ENCODE measurements at places on chromosomes 7 and 10. TPM values are rescaled to one million over a fixed set of nuclear protein-coding genes. Genes with fewer than 3 reads are reported as not detected.

The FGF8 gene
- not detected for total RNA-seq

The NPFFR1 gene
- 0.04 TPM for total RNA-seq

The AP1S1 gene
- 155 TPM for total RNA-seq

The PTPRN2 gene
- 2.4 TPM for total RNA-seq

The ADAM22 gene
- 1.4 TPM for total RNA-seq

The STEAP4 gene
- total RNA-seq, result 2.3 TPM

The UCN3 gene
- total RNA-seq, result not detected

The SEMA3C gene
- total RNA-seq, result 84.8 TPM

The CACNA2D1 gene
- 5.9 TPM for total RNA-seq

The AEBP1 gene
- 81.1 TPM for total RNA-seq

The CYP2C19 gene
- not detected for total RNA-seq

The CAV2 gene
- total RNA-seq, result 53.5 TPM

The GPER1 gene
- 0.55 TPM for total RNA-seq

The AGAP9 gene
- total RNA-seq, result 3.6 TPM

The GFRA1 gene
- total RNA-seq, result 1.7 TPM

The CPA2 gene
- not detected for total RNA-seq

The ZNF212 gene
- 8.7 TPM for total RNA-seq

The DDX50 gene
- 34.7 TPM for total RNA-seq

The PSD gene
- total RNA-seq, result 2.0 TPM

The PTPRZ1 gene
- 0.04 TPM for total RNA-seq

The AQP1 gene
- 1.6 TPM for total RNA-seq

The ABCA13 gene
- 0.71 TPM for total RNA-seq

The FAM221A gene
- total RNA-seq, result 14.2 TPM

The SLC18A3 gene
- not detected for total RNA-seq

The IFIT3 gene
- 14.8 TPM for total RNA-seq

The UTF1 gene
- total RNA-seq, result not detected

The NPY gene
- total RNA-seq, result not detected

The GPR141 gene
- total RNA-seq, result not detected

The SPDYE8 gene
- not detected for total RNA-seq

The MBL2 gene
- total RNA-seq, result not detected

The CC2D2B gene
- not detected for total RNA-seq

The TRIM73 gene
- 0.48 TPM for total RNA-seq

The DNAJB6 gene
- 104 TPM for total RNA-seq

The CCL24 gene
- total RNA-seq, result not detected

The CACNB2 gene
- 0.21 TPM for total RNA-seq

The ADAMTS14 gene
- 1.6 TPM for total RNA-seq

The LRMDA gene
- 24.3 TPM for total RNA-seq

The GPNMB gene
- total RNA-seq, result 33.5 TPM

The IDI1 gene
- 59.5 TPM for total RNA-seq

The DPYSL4 gene
- total RNA-seq, result 21.5 TPM

The RBM20 gene
- total RNA-seq, result 3.3 TPM

The PDGFA gene
- total RNA-seq, result 92.4 TPM

The SLC18A2 gene
- 1.5 TPM for total RNA-seq

The FAM131B gene
- total RNA-seq, result 1.3 TPM

The TRIM50 gene
- total RNA-seq, result not detected

The PAPSS2 gene
- total RNA-seq, result 11.4 TPM

Data from kidney epithelial cell (primary cell).